CD14-positive monocyte (primary cell): ENCODE measurements at places on chromosomes 5 and 9.
A peak's percentile ranks its signal among the peaks of the same experiment; 100 is the strongest.

GRCh38 chr5:76372323-76373054, 30.6 kb upstream of the IQGAP2 start:
- DNase-seq: peak; percentile 58

- DNase-seq: peak; percentile 2
Measured at GRCh38 chr5:31186672-31187267, 6.7 kb upstream of the CDH6 start.

GRCh38 chr5:147782110-147783028, at the start of gene JAKMIP2:
JAKMIP2 (minus strand) TSS chr5:147782728; CDS start chr5:147671806, 110,922 bp downstream.
- peak; percentile 43 for DNase-seq

DNA sequence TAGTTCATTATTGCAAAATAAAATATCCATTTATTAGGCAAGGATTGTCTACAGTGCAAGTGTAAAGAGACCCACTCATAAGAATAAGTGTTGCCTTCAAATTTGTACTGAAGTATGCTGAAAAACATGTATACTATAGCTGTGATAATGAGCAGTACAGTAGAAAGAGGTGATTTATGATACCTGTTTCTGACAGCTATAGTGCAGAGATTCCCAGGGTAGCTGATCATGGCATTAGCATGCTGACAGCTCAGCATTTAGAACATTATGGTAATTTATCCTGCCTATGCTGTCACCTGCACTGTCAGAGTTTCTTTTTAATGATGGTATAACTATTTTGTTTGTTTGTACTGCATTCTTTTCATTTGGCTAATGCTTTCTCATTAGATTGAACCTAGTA, 177.6 kb upstream of the TLX3 start:
- no peak for DNase-seq

GRCh38 chr9:94798201-94798600, 71.7 kb downstream of the AOPEP start:
- no peak for DNase-seq

GRCh38 chr9:81693671-81694378, 4.5 kb upstream of the TLE1 start:
- DNase-seq: no peak

DNA sequence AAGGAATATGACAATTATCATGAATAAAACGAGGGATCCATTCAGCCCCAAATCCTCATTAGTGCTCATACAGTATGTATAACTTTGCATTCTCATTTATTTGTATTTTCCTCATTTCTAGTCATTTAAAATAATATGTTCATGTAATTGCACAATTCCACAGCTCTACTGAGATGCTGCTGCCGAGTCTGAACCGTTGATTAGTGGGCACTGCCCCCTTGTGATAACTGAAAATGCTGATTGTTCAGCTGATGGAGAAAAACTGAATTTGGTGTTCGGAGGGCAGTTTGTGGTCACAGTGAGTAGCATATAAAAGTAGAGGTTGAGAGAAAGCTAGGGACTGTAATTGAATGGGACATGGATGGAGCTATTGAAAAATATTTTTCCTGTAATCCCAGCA, 12.2 kb upstream of the GPR151 start:
- no peak for DNase-seq

DNA sequence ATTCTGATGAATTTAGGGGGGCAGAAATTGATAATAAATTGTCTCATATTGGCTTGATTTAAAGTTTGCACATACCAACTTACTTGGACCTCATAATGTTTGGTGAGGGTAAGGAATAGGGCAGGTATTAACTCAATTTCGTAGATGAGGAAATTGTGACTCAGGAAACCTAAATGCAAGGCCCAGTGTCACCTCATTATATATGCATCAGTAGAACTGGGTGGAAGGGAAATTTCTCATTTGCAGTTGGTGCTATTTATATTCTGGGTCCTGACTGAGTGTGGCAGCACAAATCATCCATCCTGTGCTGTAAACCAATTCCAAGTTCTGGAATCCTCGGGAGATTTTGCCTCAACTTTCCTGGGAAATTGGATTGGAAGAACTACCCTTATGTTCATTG, 103.0 kb downstream of the SPATA31D1 start:
- no peak for DNase-seq

DNA sequence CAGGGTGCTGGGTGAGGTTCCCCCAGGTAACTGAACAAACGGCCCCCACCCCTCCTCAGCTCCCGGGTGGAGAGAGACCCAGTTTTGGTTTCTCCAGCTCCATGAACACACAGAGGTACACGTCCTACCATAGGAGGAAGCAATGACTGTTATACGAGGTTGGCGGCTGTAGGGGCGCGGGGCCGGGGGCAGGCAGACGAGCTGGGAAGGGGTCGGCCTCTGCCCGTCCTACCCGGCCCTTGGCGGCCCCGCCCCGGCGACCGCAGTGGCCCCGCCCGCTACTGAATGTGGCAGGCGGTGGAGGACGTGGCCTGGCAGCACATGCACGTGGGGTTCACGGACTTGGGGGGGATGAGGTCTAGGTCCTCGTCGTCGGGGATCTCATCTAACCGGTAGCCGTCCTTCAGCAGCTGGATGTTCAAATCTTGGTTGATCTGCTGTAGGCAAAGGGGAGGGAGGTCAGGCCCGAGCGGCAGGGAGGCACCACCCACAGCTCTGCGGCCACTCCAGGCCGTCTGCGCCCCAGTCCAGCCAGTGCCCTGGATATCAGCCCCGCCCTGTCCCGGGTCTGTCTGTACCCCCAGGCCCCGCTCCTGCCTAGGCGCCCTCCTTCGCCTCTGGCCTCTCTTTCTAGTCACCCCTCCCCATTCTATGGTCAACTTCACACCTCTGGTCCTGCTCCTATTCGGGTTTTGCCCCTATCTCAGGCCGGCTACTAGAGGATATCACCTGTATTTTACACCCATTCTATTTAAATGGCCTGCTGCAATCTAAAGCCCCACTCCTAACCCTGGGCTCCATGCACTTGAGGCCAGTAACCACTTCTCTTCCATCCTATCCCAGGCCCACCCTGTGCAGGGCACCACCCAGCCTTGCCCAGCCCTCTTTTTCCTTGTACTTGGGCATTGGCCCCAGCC, 24.2 kb upstream of the MYORG start:
- DNase-seq: no peak

DNA sequence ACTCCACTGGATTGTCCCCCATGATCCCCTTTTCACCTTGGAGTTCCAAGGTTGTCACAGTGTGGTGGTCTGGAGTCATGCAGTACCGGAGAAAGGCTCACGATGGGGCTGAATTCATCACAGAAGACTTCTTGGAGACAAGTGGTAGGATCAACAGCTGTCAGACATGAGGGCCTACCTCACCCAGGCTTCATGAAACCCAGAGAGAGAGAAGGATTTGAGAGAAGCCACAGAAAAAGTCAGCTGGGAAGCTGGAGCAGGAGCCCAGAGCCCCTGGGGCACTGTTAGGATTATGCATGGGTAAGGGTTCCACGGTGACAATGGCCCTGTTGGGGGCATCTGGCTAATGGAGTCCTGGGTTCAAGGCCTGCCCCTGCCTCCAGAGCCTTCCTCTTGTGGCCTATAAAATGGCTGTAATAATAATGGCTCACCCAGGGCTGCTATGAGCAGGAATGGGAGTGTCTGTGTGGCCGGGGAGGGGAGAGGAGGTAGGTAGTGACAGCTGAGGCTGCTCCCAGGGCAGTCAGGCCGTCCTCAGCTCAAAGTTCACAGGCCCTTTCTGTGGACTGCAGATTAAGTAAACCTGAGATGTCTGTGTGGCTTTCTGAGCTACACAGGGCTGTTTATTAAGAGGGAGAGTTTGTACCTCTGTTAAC, 910 bp downstream of the TRIM14 start:
- DNase-seq: peak; percentile 48

DNA sequence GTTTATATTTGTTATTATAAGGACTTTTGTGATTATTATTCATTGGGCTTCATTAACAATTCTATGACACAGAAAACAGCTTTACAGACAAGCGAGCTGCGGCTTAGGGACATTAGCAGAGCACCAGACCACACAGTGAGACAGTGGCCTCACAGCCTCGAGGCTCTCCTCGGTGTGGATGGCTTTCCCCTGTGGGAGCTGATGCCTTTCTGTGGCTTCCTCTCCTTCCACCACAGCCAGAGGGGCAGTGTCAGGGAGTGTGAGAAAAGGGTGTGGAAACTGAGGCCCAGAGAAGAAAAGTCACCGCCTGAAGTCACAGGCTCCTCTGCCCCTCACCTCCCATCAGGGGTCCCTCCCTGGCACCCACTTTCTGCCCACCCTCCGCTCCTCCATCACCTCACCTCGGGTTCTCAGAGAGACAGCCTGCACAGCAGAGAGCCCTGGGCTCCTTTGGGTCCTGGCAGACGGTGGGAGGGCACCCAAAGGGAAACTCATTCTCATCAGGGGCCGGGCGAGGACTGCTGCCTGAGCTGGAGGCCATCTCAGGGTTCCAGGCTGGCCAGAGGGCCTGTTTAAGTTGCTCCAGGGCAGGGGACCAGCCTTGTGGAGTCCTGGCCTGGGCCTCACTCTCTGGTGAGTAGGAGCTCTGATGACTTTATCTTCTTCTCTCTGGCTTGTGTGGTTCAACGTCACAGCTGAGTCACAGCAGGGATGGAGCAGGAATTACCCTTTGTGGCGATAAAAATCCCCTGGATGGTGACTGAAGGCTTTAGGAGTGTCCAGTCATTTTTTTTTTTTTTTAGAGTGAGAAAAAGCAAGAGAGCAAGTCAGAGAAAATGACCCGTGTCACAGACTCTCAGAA, 830 bp downstream of the TRAF1 start:
- peak; percentile 93 for DNase-seq

DNA sequence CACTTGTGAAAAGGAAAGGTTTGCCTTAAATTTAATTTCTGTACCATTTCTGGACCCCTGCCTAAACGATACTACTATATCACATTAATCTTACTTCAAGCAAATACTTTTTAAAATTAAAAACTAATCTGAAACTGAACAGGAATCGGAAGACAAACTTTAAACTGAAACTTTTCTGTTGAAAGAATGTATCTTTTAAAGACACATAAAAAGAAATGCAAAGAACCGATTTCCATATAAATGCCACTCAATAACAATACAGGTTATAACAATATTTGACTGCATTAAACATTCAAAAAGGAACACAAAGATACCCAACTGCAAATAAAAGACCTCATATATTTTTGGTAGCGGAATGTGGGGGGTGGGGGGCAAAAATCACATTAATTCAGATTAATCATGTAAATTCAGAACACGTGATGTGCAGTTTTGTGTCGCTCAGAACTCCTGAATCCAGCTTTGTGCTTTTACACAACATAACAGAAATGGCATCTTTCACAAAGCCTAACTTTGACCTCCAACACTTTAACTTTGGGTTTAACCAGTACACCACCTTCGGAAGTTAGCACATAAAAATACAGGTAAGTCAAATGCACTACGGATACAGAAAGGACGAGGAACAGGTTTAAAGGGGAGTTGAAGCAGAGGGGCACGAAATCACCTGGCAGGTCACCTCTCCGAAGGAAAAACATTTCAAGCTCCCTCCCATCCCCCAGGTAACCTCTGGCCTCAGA, 925 bp downstream of the LIFR start:
- DNase-seq: no peak

- DNase-seq: no peak
Measured at GRCh38 chr5:109705596-109705995, 15.9 kb downstream of the MAN2A1 start.

- peak; percentile 94 for DNase-seq
Measured at GRCh38 chr5:142977363-142978051, 207.3 kb downstream of the ARHGAP26 start.

DNA sequence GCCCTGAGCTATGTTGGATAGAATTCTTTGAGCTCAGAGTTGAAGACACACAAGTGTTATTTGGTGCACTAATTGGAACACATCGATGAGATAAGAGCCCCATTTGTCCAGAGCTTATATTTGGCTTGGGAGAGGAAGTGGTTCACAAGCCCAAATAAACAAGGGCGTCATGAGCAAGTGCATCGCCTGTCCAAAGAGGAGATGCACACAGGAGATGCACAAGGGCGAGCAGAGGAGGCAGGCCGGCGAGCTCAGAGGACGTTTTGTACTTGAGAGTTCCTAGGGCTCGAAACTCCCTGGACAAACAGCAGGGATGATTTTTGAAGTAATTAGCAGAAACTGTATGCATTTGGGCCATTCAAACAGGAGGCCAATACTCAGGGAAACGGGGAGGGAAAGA, 212.8 kb upstream of the IRX1 start:
- no peak for DNase-seq

DNA sequence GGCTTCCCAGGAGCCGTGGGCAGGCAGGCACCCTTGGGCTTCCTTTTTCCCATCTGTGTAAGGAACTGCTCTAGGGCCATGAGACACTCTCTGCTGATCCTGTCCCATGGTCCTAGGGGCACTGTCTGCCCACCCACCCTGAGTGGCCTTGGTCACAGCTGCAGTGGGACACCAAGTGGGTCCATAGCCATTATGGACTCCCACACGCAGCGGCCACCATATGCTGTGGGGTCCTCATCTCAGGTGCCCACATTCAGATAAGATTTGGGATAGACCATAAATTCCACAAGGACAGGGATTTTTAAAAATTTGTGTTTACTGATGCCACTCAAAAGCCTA, 180.8 kb downstream of the AUH start:
- no peak for DNase-seq

DNA sequence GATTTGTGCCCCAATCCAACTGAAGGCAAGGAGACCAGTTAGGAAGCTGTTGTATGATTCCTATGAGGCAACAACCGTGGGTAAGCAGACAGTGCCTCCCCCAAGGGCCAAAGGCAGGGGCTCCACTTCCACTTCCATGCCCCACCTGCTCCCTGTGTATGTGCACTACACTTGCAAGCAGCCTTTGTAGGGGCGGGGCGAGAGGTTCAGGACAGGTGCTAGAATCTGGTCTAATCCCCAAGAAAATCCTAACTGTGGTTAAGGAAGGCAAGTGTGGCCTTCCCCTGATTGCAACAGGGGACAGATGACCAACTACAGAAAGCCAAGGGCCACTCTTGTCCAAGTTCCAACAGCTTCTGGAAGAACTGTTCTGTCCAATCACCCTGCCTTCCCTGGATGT, 41.7 kb downstream of the B4GALT1 start:
- DNase-seq: no peak

- DNase-seq: no peak
Measured at GRCh38 chr9:135437259-135437658, 42.3 kb upstream of the PPP1R26 start.

DNA sequence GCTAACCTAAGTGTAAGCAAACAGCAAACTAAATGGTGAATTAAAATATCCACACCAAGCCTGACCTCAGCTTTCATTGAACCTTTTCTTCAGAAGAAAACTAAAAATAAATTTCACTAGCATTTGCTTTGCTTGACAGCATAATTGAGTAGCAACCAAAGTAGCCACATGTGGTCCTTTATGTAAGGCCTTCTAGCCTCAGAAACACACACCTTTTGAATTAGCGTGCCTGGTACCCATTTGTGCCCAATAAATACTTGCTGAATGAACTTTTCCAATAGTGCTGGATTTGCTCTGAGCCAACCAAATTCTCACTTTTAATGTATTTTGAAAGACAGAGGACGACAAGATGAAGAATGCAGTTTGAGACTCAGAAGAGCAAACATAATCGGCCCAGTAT, 2.1 kb upstream of the NIPBL start:
- no peak for DNase-seq

- no peak for DNase-seq
Measured at GRCh38 chr5:167147879-167148278, 1143.6 kb upstream of the WWC1 start.

- DNase-seq: no peak
Measured at GRCh38 chr9:89407070-89407469, 88.8 kb downstream of the SECISBP2 start.
